Activated naive CD4-positive, alpha-beta T cell treated with anti-CD3 and anti-CD28 coated beads, Interleukin-2, amount 50 U/mL, for 72 hours (primary cell): ENCODE measurements at places on chromosomes 6 and 20. TPM values are rescaled to one million over a fixed set of nuclear protein-coding genes. Genes with fewer than 3 reads are reported as not detected.

CYP21A2 gene
- 0.32 TPM for total RNA-seq

CENPW gene
- total RNA-seq, result 56.5 TPM

PRL gene
- not detected for total RNA-seq

TRMT6 gene
- total RNA-seq, result 19.8 TPM

SIRPB2 gene
- total RNA-seq, result not detected

FOXQ1 gene
- total RNA-seq, result not detected

CDC40 gene
- 40.1 TPM for total RNA-seq

RIPOR2 gene
- 126 TPM for total RNA-seq
